H7 (cell line): ENCODE measurements at places on chromosomes 7 and 10. TPM values are rescaled to one million over a fixed set of nuclear protein-coding genes. Genes with fewer than 3 reads are reported as not detected.

DNA sequence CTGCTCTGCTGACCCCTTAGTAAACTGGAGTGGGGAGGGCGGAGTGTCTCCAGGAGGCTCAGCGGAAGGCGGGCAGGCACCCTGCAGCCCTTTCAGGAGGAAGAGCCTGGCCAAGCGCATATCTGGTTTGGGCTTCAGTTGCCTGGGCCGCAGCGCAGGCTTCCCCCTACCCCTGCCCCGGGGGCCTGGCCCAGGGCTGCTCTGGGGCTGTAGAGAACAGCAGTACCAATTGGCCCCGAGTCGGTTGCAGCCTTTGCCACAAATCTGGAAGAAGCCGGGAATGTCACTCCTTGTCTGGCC, 28.1 kb upstream of the JAKMIP3 start:
- DNase-seq = peak; percentile 92

GRCh38 chr10:109866168-109866994, 56.9 kb downstream of the XPNPEP1 start:
- peak; percentile 30 for DNase-seq

GRCh38 chr10:33617381-33618080, 283.1 kb upstream of the NRP1 start:
- DNase-seq = no peak

DNA sequence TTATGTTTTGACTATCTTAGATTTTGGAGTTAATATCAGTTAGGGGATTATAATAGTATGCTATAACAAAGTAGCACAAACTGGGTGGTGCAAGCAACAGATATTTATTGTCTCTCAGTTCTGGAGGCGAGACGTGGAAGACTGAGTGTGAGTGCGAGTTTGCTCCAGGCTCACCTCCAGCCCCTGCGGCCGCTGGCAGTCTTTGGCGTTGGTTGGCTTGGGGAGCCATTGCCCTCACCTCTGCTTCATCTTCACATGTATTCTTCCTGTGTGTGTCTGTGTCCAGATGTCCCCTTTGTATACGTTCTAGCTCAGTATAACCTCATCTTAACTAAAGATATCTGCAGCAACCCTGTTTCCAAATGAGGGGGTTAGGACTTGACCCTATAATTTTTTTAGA, 343.9 kb upstream of the COBL start:
- no peak for DNase-seq

GRCh38 chr7:54783952-54784351, 24.9 kb upstream of the SEC61G start:
- DNase-seq = no peak

DNA sequence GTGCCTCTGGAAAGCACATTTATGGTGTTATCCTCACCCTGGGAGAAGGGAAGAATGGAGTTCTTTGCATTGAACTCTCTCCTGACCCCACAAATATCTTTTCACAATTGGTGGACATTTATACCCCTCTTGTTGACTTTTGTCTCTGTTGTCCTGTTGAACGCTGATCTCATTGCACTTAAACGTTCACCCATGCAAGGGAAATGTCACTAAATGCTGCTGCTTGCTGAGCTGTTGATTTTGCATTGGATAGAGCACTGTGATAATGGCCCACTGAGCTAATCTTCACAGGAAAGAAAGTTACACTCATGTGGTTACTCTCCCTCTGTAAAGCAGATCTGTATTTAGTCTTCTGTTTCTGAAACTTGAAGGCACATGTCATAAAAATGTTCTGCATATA, 133.4 kb downstream of the FZD1 start:
- DNase-seq = no peak

DNA sequence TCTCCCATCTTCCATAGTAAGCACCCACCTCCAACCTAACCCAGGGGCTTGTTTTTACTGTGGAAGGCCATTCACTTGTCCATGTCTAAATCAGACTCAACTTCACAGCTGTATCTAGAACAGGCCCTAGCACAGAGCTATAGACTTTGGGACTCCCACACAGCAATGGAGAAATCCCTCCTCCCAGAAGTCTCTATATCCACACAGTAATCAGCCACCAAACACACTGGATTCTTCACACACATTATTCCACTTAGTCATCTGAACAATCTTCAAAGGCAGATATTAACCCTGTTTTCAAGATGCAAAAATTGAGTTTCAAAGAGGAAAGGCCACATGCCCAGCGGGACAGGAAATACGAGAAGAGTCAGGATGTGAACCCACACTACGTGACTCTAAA, 81.8 kb downstream of the MALSU1 start:
- DNase-seq = no peak

DNA sequence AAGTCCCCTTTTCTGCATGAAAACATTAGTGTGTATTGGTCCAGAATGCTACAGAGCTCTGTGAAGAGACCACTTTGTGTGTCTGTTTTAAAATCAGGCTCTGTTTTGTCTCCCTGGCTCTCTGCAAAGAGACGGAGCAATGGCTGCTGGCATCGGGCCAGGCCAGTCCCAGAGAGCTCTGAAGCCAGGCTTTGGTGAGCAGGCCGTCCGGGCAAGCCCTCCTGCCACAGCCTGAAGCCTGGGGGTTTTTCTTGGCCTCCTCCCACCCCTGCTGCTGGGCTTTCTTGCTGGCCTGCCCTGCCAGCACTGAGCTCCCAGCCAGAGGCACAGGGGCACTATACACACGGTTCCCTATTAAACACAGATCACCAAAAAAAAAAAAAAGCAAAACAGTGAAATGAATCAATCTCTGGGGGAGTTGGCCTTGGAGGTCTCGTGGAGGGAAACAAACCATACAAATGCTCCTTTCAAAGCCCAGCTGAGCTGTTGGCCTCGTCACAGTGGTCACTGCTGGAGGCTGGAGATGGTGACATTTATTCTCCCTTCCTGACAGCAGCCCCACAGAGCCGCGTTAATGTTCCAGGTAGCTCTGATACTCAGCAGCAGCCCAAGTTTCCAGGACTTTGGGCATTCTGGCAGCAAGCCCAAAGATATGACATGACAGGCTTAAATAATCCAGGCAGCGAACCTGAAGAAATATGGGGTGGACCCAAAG, 237.2 kb downstream of the TCF7L2 start:
- no peak for DNase-seq

DNA sequence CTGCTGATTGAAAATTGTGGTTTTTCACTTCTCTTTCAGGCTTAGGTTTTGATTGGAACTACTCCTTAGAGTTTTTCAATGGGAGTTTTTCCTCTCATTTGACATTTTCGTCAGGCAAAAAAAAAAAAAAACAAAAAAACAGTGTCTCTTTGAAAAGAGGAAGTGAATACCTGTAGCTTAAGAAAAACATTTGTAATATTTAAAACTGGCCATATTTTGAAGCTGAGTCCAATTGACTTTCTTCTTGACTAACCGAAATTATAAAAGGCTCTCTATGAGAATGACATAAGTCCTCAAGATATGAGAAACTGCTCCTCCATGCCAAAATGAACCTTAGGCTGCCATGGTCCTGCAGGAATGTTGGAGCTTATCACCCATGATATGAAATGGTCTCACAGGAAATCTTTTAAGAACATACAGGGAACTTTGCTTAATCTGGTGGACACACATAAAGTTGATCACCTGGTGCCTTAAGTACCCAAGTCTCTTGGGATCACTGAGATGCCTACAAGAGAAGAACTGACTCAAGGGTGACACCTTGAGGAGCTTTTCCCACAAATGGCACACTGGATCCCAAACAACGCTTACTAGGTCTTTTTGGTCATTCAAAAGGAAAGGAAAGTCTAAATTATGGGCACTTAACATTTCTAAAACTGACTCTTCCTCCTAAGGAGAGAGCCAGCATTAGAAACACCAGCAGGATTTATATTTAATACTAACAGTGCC, 263.4 kb downstream of the CDC14C start:
- DNase-seq = no peak

GRCh38 chr10:87864496-87865059, 1.2 kb downstream of the PTEN start:
- DNase-seq = peak; percentile 5

GRCh38 chr7:5230265-5231067, 40.4 kb downstream of the WIPI2 start:
- peak; percentile 13 for DNase-seq

DNA sequence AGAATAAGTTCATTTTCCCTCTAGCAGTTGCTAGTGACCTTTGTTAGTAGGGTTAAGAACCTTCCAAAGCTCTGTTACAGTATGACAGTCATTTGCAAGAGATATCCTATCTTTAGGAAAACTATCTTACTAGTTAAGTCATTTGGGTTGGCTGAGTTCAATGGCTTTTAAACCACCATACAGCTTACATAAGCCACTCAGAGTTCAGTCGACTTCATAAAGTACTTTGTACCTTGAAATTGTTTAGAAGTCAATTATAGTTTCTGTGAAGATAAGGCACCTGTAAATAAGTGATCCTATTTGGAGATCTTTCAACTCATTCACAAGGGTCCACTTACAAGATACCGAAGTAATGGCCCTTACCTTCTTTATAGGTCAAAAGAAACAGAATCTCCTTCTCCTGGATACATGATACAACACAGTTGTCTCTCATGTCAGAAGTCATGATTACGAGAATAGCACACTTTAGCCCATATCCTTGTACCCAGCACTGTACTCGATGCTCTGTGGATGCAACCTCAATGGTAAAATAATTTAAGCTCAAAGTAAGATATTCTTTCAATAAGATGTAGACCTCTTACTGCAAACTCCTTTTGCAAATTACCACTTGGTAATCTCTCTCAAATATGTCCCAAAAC, 11.9 kb upstream of the ABCC2 start:
- DNase-seq = no peak

DNA sequence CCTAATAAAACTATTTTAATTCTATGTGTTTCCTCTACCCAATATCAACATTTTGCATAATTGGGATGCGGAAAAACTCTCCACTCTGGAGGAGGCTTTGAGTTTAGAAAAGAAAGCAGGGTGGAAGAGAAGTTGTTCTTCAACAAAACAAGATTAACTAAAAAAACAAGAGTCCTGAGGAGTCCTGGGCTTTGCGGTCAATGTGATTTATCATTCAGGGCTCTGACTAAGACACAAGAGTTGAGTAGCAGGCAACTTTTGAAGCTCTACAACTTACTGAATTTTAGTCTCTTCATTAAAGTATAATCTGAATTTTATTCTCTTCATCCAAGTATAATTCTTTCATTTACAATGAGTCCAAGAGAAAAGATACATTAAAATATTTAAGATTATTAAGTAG, 18.3 kb upstream of the TMEM26 start:
- DNase-seq = no peak

DNA sequence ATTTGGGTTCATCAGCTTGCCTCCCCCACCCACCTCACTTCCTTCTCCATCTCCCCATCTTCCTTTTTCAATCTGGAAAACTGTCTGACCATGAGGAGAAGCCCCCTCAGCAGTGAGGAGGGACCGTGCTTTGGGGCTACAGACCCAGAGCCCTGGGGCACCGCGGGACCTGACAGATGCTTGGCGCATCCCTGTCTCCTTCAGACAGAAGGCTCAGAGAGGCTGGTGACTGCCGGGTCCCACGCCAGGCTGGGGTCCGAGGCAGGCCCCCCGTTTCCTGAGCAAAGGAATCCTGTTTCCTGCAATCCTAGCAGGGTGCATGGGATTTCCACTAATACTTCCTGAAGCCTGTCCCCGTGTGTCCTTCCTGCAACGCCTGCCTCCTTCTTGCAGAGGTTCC, 147.0 kb downstream of the FANK1 start:
- DNase-seq = no peak

- DNase-seq = no peak
These were observed 137.6 kb upstream of the CDK6 start for GRCh38 chr7:92973974-92974373.

GRCh38 chr7:45973725-45974532, 52.9 kb upstream of the IGFBP3 start:
- DNase-seq = peak; percentile 19

GRCh38 chr7:68107261-68107660, 1110.6 kb downstream of the TYW1 start:
- DNase-seq = no peak

DNA sequence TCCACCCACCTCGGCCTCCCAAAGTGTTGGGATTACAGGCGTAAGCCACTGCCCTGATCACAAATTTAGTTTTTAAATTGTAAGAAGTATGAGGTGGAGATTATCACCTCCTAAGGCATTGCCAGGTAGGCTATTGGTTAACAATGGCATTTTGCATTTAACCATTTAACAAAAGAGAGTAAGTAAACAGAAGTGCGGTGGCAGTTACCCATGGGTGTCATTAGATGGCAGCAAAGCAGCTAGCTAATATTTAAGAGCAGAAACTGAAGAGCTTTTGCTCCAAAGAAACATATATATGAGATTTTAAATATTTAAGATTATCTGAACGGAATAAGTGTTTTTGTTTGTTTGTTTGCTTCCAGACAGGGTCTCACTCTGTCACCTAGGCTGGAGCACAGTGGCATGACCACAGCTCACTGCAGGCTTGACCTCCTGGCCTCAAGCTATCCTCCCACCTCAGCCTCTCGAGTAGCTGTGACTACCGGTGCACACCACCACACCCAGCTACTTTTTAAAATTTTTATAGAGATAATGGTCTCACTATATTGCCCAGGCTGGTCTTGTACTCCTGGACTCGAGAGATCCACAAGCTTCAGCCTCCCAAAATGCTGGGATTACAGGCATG, 325.5 kb upstream of the C7orf33 start:
- DNase-seq = peak; percentile 70

- no peak for DNase-seq
These were observed 24.6 kb upstream of the BAMBI start for GRCh38 chr10:28652703-28653102.

GRCh38 chr7:151936207-151936606, 20.0 kb upstream of the GALNTL5 start:
- DNase-seq = no peak

DNA sequence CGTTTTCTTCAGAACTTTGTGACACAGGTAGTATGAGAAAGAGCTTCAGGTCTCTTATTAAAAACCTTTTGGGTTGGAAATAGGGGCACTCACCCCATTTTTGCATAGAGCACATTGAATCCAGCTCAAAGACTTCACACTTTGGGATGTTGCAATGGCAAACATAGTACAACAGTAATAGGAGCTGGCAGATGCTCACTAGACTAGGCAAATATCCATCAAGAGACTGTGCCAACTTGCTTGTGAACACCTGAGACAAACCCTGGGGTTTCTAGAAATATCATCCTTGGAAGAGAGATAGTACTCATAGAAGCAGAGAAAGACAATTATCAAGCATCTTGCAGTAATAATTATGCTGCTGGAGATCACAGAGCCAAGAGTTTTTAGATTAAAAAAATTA, 280.0 kb downstream of the CACNA2D1 start:
- no peak for DNase-seq

GRCh38 chr10:30536578-30536977, 93.0 kb downstream of the LYZL2 start:
- no peak for DNase-seq

Gene PPP3CB
- total RNA-seq = 11.7 and 13.3 TPM in 2 replicates

Gene ABHD11
- 21.2 and 25.7 TPM in 2 replicates for total RNA-seq

Gene MYPN
- total RNA-seq = 0.04 TPM in 1 of 2 replicates, not detected in the other

Gene MYH16
- total RNA-seq = not detected in 2 replicates

Gene NANOS1
- total RNA-seq = 2.4 and 7.8 TPM in 2 replicates

Gene PITRM1
- total RNA-seq = 34.6 and 38.2 TPM in 2 replicates

Gene CDCA7L
- 128 and 174 TPM in 2 replicates for total RNA-seq

Gene PRPS1L1
- not detected in 2 replicates for total RNA-seq

Gene ANXA8L1
- total RNA-seq = not detected in 2 replicates

Gene EMX2
- not detected in 2 replicates for total RNA-seq

Gene AGK
- total RNA-seq = 49.1 and 59.9 TPM in 2 replicates
